ENCODE measurements at places on chromosomes 12 and 14.

DNA sequence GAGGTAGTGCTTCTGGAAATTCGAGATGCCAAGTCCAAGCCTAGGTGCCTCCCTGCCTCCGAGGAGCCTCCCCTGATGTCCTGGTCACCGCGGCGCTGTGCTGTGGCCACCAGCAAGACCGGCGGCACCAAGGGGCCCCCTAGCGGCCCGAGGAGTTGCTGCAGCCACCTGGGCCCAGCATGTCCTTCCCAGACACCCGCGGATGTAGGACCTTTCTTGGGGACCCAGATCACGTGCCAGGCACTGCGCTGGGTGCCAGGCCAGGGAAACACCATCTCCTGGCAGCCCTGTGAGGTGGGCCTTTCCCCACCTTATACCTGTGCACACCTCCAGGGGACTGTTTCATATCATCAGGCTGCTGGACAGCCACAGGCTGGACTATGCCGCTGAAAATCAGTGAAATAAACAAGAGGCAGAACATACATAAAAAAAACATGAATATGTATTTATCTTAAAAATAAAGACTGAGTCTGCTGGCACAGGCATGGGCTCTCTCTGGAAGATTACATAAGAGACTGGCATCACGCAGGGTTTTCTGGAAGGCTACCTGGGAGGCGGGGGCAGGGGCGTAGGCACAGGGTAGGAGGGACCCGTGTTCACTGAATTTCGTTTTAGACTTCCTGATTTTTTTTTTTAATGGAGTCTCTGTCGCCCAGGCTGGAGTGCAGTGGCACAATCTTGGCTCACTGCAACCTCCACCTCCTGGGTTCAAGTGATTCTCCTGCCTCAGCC lies 15.9 kb upstream of the HHIPL1 start:
- H3K27ac ChIP-seq = no peak overlapping the region
- H3K36me3 ChIP-seq = no peaks in the 10 kb centered on the region
- H3K4me3 ChIP-seq = no peak overlapping the region
- peak; percentile 93 for DNase-seq
- no peaks in the 10 kb centered on the region for H3K27me3 ChIP-seq

DNA sequence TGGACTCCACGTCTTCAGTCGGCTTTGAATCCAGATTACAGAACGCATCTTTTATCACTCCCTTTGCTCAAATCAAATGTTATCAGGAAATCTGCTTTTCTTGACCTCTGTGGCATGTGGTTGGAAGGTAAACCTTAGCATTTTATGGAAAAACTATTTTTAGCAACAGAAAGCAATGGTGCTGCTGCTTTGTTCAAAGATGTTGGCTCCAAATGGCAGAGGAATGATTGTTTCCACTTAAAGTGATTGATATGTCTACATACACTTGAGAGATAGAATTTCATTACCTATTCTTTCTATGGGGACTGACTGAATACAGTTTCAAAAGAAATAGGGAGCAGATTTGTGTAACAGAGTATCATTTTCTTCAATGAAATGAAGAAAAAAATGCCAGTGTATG lies 761.2 kb downstream of the NOVA1 start:
- no peaks in the 10 kb centered on the region for H3K36me3 ChIP-seq
- H3K4me3 ChIP-seq = no peak overlapping the region
- no peak for DNase-seq
- no peak overlapping the region for H3K27ac ChIP-seq

DNA sequence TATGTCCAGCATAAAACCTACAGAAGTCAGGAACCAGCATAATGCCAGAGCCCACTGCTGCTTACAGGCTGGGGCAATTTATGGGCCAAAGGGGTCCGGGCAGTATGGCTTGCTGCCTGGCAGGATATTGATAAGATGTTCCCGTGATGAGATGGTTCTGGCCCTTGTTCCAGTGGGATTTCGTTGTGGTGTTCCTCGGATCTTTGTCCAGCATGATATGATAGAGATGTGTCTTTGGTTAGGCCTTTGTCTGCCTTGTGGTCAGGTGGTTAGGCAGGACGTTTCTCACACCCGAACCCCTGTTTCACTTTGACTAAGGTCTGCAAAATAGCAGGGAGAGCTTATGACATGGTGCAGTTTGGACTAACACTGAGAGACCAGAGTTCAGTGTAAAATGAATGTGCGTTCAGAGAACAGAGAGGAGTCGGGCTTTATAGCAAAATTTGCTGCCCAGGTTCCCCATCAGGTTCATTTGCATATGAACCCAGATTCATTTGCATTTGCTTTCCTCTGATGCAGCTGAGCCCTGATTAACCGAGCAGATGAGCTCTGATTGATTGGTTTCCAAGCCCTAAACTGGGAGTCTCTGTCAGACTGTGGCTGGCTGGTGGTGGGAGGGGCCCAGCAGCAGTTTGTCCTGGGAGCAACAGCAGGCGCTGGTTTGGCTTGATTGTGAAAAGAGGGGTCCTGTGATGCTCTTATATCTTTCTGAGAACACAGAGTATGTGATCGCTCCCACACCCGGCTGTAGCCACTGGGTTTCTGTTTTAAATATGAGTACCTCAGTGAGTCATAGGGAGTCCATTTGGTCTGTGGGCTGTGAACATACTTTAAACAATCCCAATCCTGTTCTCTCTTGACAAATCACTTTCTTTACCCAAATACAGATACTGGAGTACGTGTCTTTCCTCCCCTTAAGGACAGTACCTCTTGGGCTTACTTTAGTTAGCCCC lies 156.3 kb upstream of the PZP start:
- no peaks in the 10 kb centered on the region for H3K27me3 ChIP-seq
- H3K4me3 ChIP-seq = no peak overlapping the region
- H3K36me3 ChIP-seq = no peaks in the 10 kb centered on the region
- H3K4me1 ChIP-seq = no peaks in the 10 kb centered on the region

DNA sequence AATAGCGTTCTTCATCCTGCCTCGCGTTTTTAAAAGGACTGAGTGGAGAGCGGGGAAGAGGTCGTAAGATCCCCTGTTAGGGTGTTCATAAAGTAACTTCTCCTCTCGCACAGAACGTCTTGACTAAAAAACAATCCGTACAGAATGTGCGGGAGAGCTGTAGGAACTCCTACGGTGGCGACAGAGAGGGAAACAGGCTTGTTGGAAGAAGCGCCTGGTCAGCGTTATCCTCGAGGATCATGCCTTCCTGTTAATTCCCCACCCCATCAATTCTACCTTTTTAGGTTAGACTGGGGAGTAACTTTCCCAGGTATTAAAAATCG lies 399 bp upstream of the WASHC4 start:
- H3K4me1 ChIP-seq = peaks cover 6% of the 10 kb centered on the region
- H3K27me3 ChIP-seq = no peaks in the 10 kb centered on the region
- H3K36me3 ChIP-seq = peaks cover 13% of the 10 kb centered on the region
- H3K27ac ChIP-seq = peak overlapping the region; percentile 91
- DNase-seq = peak; percentile 67
- H3K4me3 ChIP-seq = peak overlapping the region; percentile 83

- DNase-seq = peak; percentile 29
- H3K27me3 ChIP-seq = no peaks in the 10 kb centered on the region
Measured at GRCh38 chr14:55274751-55275150, 3.5 kb downstream of the FBXO34 start.

Measured in SK-N-SH (cell line).